ENCODE measurements at places on chromosomes 3 and 15. TPM values are rescaled to one million over a fixed set of nuclear protein-coding genes. Genes with fewer than 3 reads are reported as not detected.

TRIM71 gene
- polyA plus RNA-seq, result not detected

DNA sequence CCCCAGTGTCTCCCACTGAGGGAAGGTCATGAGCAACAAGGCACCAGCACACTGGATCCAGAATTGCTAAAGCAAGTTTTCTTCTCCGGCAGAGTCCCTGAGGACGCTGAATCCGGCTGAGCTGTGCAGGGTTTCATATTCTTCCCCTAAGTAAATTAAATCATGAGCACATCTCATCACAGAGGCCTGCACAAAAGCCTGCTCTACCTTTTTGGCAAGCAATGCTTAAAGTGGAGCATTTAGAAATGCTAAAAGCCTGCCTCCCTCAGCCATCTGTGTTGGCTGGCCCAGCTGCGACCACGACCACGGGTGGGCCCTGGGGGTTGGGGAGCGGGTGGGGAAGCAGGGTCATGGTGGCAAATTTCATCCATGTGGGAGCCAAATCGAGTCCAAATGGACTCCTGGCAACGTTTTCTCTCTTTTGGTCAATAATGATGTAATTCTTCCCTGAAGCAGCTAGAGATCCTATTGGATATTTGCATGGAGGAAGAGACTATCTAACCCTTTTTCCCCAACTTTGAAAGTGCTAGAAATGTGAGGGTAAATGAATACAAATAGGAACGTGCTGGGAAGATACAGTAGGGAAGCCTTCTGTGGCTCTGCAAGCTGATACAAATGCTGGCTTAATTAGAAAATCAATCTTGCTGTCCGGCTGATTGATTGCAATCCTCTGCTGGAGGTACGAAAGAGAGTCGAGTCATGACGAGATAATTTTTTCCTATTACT lies 532.8 kb upstream of the TBL1XR1 start:
- H3K27me3 ChIP-seq, result no peaks in the 10 kb centered on the region
- no peak overlapping the region for H3K4me3 ChIP-seq
- peaks cover 26% of the 10 kb centered on the region for H3K4me1 ChIP-seq
- H3K36me3 ChIP-seq, result no peaks in the 10 kb centered on the region

- DNase-seq, result peak; percentile 69
- no peaks in the 10 kb centered on the region for H3K36me3 ChIP-seq
- H3K27ac ChIP-seq, result peak overlapping the region; percentile 81
- H3K27me3 ChIP-seq, result no peaks in the 10 kb centered on the region
Observed at GRCh38 chr3:129688271-129688895, 81.9 kb upstream of the PLXND1 start.

GRCh38 chr3:125480656-125481374 lies 39.2 kb downstream of the SNX4 start:
- no peak overlapping the region for H3K4me3 ChIP-seq
- H3K4me1 ChIP-seq, result no peaks in the 10 kb centered on the region
- no peaks in the 10 kb centered on the region for H3K27me3 ChIP-seq
- no peak for DNase-seq
- peaks cover 51% of the 10 kb centered on the region for H3K36me3 ChIP-seq
- H3K27ac ChIP-seq, result no peak overlapping the region

DNA sequence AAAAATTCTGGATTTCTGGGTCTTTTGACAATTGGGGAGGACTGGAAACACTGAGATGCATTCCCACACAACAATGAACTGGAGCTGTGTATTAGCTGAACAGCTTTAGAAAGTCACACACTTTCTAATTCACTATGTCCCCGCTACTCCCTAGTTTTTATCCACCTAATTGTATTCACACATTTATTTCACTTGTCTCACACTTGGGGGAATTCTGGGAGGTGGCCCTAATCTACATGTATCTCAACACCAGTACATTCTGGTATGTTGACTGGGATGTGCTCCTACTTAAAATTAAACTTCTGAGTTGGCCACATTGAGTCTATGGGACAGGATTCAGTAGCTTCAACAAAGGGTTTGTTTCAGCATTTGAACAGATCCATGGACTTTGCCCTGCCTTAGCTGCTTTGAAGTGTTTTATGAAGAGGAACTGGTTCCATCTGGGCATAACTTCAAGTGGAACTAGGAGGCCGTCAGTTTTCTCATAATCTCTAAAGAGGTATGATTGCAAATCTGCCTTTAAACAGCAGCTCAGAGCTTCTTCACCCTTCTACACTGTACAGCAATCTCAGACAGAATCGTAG lies 106.5 kb upstream of the CMC1 start:
- H3K4me3 ChIP-seq, result no peak overlapping the region
- H3K36me3 ChIP-seq, result no peaks in the 10 kb centered on the region
- no peak for DNase-seq
- no peaks in the 10 kb centered on the region for H3K27me3 ChIP-seq

Data from psoas muscle (tissue), 8 donors.